Lower leg skin (tissue), 4 donors: ENCODE measurements at places on chromosomes 13 and 19. TPM values are rescaled to one million over a fixed set of nuclear protein-coding genes. Genes with fewer than 3 reads are reported as not detected.

Gene LILRB1
- 0.62 TPM for total RNA-seq

DNA sequence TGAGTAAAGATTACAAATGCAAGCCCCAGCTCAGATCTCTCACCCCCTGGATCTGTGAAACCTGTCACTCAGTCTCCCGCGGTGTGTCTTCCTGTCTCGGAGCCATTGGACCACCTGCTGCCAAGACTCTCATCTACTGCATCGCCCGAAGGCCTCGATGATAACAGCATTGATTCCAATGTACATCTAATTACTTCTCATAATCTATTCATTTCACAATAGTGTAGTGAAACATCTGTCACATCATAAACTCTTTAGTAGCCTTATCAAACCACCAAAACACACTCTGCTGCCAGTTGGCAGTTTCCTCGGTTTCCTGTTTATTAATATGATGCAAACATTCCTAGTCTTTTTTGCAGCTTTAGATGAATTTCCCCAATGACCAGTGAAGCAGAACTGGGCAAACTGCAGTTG lies 220.3 kb downstream of the POU4F1 start:
- no peak for DNase-seq

DNA sequence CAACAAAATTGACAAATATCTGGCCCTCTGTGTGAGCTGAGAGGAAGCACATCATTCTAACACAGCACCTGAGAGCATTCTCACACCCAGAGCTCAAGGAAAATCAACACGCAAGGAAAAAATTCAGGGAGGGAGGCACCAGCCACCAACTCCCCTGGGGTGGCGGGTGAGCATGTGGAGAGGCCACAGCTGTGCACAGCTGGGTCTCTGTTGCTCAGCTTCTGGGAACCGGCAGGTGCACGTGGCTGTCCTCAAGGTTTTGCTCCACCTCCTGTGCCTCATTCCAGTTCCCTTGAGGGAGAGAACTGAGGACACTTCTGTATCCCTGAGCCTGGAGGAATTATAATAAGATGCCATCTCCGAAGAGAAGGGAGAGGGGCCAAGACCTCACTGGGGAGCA lies 134.0 kb downstream of the USP12 start:
- no peak for DNase-seq

DNA sequence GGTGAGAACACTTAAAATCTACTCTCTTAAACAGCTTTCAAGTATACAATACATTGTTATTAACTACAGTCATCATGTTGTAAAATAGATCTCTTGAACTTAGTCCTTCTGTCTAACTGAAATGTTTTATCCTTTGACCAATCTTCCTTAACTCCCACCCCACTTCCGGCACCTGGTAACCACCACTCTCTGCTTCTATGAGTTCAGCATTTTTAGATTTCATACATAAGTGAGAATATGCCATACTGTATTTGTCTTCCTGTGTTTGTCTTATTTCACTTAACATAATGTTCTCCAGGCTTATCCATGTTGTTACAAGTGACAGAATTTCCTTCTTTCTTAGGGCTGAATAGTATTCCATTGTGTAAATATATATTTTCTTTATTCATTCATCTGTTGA lies 144.1 kb upstream of the TRPC4 start:
- DNase-seq: no peak

DNA sequence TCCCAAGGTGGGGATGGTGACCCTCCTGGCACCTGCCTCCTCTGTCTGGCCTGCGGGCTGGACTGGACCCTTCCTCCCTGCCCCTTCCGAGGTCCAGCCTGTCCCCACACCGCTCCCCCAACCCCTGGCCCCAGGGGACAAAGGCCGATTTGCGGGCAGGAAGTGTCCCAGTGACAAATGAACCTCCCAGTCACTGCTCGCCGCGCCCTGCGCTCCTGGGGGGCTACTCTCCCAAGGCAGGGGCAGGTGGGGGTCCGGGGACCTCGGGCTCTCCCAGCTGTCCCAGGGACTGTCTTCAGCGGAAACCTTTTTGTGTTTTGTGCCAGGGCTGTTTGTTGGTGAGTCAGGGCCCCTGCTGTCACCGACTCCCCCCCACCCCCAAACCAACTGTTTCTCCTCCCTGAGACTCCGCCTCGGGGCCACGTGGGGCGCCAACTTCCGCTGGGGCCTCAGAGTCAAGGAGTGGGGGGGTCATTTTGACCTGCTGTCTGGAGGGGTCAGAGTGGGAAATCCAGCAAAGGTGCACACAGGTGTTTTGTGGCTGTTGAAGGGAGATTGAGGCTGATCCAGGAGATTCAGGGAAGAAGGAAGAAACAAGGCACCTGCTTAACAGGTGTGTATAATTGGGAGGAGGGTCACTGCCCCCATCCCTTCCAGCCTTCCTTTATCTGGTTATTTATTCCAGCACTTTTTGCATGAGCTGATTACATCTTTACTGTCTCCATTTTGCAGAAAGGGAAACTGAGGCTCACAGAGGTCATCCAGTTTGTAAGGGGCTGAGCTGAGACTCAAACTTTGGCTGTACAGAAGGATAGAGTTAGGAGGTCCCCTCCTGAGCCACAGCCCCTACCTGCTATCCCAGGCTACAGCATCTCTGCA lies 831 bp downstream of the PGPEP1 start:
- DNase-seq: peak; percentile 91

- DNase-seq: no peak
Observed at GRCh38 chr13:109985871-109986450, 199.6 kb upstream of the IRS2 start.

GRCh38 chr13:28542804-28543203 lies 47.9 kb upstream of the FLT1 start:
- DNase-seq: no peak

GRCh38 chr13:91115776-91116175 lies 231.7 kb upstream of the MIR17HG start:
- no peak for DNase-seq
